ENCODE measurements at places on chromosomes 1 and 21.

- no peak for DNase-seq
Observed at GRCh38 chr1:170027760-170028159, 46.7 kb downstream of the KIFAP3 start.

GRCh38 chr1:184116287-184116686 lies 64.8 kb downstream of the TSEN15 start:
- no peak for DNase-seq

- DNase-seq: no peak
Observed at GRCh38 chr1:16440131-16440469, 424 bp upstream of the NECAP2 start.

GRCh38 chr21:44711327-44712202 lies at the start of gene TSPEAR:
TSPEAR (minus strand) TSS chr21:44711572; CDS start chr21:44711514, 58 bp downstream.
- DNase-seq: no peak

- no peak for DNase-seq
Observed at GRCh38 chr1:103509250-103509649, 16.2 kb upstream of the RNPC3 start.

DNA sequence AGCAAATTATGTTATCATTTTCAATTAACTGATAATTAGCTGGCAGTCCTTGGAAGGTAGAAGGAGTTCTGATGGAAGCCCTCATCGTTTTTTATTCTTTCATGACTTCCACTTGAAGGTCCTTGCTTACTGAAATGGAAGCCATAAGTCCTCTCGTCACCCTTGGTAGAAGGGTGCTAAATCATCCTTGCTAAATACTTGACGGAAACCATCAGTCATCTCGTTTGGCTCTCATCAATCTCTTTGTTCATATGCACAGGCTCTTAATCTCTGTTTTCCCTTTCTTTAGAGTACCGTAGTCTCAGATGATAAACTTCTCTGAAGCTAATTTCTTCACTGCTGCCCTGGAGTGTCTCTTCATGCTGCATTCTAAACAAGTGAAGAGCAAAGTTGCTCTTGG lies 34.5 kb downstream of the UCK2 start:
- no peak for DNase-seq

GRCh38 chr1:11792106-11792505 lies 13.7 kb downstream of the MTHFR start:
- no peak for DNase-seq

DNA sequence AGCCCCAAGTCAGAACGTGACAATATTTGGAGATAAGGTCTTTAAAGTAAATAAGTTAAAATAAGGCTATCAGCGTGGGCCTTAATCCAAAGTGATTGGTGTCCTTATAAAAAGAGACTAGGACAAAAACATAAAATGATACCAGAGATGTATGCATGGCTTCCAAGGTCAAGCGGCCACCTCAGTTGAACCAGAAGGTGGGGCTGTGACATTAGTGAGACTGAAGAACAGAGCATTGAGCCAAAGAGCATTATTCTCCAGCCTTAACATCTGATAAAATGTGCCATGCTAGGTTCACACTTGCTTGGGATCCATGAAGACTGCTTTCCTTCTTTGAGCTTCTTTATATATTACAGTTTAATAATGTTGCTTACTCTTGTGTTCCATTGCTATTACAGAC lies 554.6 kb downstream of the PLA2G4A start:
- DNase-seq: no peak

- DNase-seq: no peak
Observed at GRCh38 chr1:48027533-48027835, 30.3 kb upstream of the TRABD2B start.

DNA sequence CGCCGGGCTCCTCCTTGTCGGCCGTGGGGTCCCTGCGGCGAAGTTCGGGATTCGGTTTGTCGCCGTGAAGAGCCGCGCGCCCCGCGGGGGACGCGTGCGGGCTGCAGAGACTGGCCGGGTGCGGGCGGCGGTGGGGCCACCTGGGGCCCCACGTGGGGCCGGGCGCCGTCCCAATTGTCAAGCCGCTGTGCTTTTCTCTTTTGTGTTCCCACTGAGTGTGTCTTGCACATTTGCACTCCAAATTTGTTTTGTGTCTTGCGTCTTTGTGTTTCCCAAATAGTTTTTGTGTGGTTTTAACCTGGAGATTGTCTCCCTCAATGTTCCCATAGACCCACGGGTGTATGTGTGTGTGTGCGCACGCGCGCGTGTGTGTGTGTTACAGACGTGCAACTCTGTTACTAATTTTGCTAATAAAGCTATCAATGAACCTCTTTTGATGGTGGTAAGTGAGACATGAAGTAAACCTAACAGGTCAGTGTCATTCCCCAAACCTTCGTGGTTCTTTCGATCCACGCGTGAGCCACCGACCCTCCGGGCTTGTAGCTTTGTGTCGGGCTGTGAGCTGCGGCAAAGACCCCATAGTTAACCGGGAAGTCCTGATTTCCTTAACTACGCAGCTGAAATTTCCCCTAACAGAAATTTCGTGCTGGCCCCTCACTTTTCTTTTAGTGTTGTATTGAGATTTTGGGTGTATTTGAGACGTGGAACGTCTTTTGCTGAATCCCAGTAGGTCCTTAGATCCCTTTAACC lies 708 bp downstream of the PRDM2 start:
- peak; percentile 43 for DNase-seq

DNA sequence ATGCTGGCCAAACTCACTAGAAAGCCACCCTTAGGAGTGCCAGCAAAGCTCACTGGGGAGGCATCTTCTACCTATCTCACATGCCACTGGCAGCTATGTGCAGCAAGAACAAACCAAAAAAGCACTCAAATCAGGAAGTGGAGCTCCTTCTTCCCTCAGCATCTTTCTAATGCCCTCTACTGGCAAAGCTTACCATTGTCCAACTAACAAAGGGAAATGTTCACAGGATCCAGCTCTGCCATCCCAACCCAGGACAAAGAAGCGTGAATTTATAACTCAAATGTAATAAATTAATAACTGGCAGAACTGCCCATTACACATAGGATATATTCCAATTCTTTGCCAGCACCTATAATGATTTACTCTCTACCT lies 38.9 kb downstream of the LEPR start:
- no peak for DNase-seq

GRCh38 chr21:44929799-44930542 lies 9.3 kb upstream of the ITGB2 start:
- DNase-seq: no peak

GRCh38 chr1:64595871-64596515 lies 126.1 kb downstream of the CACHD1 start:
- DNase-seq: no peak

DNA sequence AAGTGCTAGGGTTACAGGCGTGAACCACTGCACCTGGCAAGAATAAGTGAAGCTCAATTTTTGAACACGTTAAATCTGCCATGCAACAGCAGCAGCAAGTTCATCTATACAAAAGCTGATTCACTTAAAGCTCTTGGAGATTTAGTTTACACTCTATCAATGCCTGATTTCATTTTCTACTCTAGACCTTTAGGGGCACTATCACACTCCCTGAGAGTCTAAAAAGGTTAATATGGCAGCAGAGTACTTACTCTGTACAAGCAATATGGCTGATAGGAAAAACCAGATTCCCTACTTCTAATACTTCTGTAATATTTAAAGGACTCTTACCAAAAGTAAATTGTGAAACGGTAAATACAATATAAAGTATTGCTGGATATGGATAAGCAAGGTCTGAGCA lies 4.8 kb downstream of the RBM34 start:
- DNase-seq: no peak

DNA sequence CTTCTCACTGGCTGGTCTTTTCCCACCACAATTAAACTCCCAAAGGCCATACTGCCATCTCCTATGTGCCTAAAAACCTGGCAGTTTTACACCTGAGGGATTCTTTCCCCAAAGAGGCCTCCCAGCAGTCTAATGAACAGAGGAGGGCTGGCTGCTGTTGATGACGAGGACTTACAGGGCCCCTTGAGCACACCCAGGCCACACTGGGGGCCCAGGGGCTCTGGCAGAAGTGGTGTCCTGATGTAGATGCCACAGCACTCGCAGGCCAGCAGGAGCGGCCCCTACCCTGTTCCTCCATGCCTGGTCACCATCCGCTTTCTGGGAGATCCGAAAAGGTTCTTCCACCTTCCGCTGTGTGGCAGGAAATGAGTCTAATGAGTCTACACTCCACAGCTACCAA lies 24.2 kb downstream of the POFUT2 start:
- no peak for DNase-seq

DNA sequence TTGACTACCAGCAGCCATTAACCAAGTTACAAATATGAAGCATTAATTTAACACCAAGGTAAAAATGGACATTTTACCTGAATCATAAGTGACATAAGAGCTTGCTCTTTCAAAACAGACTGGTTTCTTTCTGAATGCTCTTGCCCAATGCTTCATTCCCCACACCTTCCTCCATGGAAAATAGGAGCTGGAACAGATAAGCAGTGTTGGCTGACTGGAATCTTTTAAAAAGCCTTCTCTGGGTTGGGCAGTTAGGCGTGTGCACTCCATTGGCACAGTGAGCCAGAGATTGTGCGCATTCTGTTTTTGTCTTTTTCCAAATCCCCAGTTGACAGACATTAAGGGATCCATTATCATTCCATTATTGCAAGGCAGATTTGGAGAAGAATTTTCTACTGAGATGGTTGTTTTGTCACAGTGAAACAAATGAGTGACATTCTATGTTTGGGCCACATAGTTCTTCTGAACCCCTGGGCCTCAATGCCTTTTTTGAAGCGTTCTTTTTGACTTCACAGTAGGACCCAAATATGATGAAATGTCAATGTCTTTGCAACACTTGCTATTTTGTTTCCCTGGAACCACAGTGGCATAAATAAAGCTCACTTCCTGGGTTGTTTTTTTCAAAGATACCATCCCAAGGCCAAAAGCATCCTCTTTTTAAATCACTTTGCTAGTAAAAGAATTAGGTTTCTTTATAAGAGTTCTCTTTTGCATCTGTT lies 32.3 kb downstream of the LRRC8B start:
- no peak for DNase-seq

DNA sequence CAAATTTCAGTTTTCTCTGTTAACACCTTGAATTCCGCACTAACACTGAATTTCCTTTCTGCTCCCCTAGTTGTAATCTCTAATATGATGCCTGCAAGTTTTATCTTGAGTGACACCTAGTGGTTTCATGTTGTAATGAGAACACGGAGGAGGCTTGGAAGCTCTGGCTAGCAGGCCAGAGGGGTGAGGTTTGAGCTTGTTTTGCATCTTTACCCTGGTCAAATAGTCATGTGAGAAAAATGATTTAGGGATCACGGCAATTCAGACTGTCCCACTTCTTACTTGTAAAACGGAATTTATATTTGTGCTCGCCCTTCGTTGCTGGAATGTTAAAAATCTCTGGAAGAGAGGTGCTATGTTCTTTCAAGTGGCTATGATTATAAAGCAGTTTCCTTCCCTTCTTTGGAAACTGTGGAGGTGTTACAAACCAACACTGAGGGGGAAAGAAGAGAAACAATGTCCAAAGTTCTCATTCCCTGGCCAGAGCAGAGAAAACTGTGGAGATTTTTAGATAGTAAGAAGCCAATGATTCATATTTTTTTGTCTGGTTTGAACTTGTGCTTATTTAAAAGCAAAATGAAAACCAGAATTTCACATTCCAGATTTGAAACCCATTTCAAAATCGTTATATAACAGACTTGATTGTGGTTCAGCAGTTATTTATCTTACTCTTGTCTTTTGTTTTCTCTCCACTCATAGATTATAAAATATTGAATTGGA lies 5.3 kb upstream of the MROH9 start:
- DNase-seq: no peak

DNA sequence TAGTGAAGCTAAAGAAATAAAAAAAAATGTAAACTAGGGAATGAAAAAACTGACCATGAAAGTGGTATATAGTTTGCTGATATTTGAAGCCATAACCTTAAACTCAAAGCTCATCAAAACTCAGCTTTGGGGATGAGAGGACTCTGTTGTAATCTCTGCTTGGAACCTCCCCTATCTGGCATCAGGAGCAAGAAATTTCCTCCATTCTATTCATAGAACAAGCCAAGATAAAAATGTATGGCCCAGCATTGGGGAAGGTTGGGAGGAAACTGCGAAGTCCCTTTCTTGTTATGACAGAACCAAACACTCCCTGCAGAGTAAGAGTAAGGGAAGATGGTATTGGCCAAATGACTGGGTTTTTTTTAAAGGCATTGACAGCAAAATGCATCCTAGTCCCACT lies 35.6 kb downstream of the MCOLN2 start:
- DNase-seq: no peak

- DNase-seq: no peak
Observed at GRCh38 chr1:67540733-67541125, 110.5 kb upstream of the SERBP1 start.

GRCh38 chr1:154567386-154568156 lies at the start of gene CHRNB2:
CHRNB2 (plus strand) TSS chr1:154567778; CDS start chr1:154568045, 267 bp downstream.
- peak; percentile 69 for DNase-seq

DNA sequence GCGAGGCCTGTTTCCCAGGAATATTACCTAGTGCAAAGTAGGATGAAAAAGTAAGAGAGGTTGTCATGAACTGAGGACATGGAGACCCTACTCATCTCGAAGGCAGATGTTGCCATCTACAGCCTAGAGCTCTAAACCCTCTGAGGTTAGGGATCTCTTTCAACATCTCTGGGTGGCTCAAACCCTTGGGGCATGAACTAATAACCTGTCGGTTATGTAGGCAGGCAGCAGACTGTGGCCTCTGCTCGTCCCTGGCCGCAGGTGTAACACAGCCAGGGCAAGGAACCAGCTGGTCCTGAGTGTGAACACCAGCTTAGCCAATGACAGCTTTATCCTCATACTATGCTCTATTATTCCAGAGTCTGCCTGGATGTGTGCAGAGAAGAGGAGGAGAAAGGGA lies 13.2 kb downstream of the CAPZB start:
- DNase-seq: no peak

- DNase-seq: peak; percentile 62
Observed at GRCh38 chr1:151945725-151946722, 36.7 kb upstream of the THEM4 start.

DNA sequence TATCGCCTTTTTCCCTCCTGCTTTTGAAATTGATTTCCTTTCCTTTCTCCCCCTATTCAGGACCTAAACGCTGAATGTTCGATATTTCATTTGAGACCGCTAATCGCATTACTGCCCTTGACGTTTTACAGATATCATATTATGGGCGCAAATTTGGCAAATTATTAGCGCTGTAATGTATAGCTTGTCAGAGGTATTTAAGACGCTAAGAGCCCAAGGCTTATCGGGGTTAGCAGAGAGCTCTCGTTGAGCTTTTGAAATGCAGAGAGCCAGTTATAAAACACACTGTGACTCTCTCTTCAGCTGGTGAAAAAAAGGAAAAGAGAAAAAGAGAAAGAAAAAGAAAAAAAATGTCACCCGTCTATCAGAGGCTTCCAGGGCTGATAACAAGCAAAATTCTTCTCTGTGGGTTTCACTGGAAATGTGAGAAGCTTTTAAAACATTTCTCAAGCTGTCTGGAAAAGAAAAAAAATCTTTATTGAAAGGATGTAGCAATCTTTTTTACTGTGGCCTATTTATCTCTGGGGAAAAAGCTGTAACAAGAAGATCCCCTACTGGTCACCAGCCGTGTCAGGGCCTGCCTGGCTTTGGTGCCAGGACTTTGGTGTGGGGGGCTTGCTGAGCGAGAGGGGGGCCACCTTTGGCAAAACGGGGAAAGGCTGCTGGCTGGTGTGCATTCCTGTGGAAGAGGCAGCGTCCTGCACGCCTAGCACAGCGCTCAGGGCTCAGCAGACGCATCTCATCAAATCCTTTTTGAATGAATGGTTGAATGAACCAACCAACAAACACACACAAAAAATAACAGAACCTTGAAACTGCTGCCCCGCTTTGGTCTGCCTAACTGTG lies 119.8 kb downstream of the RNF220 start:
- DNase-seq: no peak

Data from activated T-cell treated with anti-CD3 and anti-CD28 coated beads for 48 hours (primary cell).